Activated CD4-positive, alpha-beta T cell treated with anti-CD3 and anti-CD28 coated beads, Interleukin-2, amount 50 U/mL, for 48 hours (primary cell): ENCODE measurements at places on chromosomes 7 and 10.

- no peak for DNase-seq
Measured at GRCh38 chr10:22705527-22705926, 8.9 kb downstream of the PIP4K2A start.

DNA sequence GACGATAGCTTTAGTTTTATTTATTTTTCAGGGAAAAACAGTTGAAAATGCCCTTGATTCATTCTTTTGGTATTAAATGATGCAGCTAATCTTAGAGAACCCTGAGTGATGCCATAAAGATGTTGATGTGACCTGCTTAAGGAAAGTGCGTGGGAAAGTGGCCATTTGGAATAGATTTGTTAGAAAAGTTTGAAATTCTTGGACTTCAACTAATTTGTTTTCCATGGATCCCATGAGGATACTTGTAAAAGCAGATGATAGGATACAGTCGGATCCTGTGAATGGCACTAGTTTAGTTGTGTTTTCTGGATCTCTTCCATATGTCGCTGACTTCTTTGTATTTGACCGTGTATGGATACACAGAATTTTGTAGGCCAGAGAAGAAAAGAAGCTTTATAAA lies 69.0 kb downstream of the SEPTIN7 start:
- no peak for DNase-seq

- no peak for DNase-seq
Measured at GRCh38 chr7:21912931-21913780, 32.5 kb downstream of the CDCA7L start.

DNA sequence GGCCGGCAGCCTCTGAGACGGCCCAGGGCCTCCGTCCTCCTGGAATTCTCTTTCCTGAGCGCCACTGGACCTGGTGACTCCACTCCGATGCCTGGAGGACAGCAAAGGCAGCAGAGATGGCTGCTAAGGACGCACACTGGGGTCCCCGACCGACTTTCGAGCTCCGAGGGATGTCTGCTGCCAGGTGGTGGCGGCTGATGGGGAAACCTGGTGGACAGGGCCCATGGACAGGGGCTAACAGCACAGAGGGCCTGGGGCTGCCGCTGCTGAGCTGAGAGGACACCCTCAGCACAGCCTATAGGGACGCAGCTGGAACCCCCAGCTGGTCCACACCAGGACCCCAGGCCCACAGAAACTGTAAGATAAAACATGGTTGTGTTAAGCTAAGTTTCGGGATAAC lies 366.3 kb downstream of the DNAJB6 start:
- no peak for DNase-seq

DNA sequence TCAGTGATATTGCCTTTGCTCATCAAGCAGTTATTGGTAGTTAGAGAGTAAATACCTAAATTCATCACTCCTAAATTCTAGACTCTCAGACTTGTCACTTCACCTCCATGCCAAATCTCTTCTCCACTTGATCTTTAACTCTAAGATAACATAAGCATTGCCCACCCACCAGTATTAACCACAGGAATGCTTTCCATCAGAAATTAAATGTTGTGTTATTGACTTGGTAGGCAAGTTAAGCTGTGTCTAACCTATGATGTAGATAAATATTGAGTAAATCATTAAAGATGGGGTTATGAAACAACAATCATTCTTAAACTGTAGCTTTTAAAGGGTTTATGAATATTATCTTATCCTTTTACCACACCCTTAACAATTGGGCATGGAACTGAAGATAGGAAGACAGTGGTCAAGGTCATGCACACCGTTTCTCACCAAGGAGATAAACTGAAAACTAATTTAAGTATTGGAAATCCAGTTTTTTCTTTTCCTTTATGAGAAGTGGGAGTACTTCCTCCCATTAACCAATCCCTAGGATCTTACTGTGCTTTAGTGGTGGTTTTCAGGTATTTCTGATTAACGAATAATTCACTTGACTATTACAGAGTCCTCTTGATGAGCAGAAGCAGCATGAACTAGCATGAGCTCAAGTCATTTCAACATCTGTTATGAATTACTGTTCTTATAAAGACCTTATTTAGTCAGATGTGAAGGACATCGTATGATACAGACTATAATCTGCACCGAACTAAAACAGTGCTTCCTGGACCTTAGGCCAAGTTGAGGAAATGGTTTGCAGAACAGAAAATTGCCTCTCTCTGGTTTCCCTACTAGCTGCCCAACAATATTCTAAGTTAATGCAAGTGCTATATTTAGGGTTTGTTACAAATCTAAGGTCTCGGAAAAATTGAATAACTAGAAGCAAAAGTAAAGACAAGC lies 142.0 kb downstream of the LCOR start:
- DNase-seq: no peak

- DNase-seq: no peak
Measured at GRCh38 chr10:12637649-12638048, 288.3 kb downstream of the CAMK1D start.

DNA sequence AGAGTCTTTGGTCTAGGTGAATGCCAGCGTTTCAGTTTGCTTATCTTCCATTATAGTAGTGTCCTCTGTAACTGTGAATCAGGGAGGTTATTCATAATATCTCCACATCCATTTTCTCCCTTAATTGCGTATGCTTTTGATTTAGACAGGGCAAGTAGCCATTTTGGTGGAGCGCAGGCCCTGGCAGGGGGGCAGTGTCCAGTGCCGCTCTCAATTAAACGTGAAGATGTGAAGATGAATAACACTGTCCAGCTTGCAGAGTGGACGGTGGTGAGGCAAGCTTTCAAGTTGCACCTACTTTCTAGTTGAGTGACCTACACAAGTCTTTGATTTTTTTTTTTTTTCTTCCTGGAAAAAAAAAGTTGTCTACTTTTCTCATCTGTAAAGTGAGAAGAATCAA lies 4.5 kb downstream of the TSPAN14 start:
- DNase-seq: no peak

GRCh38 chr10:67612577-67613537 lies 83.1 kb downstream of the CTNNA3 start:
- peak; percentile 67 for DNase-seq

DNA sequence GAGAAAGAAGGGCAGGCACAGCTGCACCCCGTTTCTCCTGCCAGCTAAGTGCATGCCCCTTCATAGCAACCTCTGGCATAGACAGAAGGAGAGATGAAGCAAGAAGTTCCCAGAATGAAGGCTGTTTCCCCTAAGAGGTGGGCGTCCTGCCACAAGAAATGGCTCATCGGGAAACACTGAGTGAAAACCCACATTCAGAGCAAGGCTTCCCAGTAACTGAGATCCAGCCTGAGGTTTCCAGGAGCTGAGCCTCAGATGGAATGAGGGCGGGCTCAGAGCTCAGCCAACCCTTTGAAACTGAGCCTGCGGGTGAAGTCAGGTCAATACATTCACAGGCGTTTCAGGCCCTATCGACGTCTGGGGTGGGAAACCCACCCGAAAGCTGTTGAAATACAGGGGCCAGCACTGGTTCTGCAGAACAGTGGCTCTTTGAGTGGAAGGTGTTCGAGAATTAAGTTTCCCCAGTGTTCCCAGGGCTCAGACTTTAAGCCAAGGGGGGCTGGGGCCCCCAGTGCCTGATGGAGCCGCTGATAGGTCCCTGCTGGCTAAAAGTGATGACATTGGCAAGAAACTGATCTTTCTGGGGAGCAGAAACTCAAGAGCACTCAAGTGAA lies 510.2 kb downstream of the RPS24 start:
- peak; percentile 5 for DNase-seq

DNA sequence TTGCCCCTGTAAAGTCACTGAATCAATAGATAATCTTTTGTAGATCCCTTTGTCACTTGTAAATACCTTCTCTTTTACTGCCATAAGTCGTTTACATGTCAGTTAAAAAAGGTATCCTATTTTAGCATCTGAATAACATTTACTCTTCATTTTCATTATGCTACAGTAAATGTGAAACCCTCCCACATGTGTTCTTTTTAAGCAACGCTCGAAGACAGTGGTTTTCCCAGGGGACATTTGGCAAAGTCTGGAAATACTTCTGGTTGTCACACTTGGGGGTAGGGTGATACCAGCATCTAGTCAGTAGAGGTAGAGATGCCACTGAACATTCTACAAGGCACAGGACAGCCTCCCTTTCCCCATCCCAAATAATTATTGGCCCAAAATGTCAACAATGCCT lies 23.7 kb downstream of the ATAD1 start:
- DNase-seq: no peak

DNA sequence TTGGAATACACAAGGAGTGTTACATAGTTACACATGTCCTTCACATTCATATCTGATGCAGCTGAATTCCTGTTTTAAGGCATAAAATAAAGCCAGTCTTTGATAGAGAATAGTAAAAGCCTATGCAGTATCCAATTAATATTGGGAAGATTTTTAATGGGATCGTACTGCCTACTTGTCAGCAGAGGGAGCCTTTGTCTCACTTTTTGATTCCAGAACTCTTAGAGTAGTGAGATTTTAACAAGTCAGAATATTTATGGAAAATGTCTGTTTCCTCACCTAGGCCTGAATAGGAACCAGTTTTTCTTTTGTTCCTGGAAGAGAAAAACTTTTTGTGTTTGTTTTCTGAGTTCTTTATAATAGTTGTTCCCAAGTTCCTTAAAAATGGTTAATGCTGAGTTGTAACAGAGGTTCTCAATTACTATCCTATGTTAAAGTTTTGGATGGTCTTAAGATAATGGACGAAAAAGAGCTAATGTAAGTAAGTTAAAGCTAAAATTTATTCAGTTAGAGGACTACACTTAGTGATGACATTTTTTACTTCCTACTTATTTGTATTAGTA lies 114.0 kb downstream of the BBS9 start:
- no peak for DNase-seq

DNA sequence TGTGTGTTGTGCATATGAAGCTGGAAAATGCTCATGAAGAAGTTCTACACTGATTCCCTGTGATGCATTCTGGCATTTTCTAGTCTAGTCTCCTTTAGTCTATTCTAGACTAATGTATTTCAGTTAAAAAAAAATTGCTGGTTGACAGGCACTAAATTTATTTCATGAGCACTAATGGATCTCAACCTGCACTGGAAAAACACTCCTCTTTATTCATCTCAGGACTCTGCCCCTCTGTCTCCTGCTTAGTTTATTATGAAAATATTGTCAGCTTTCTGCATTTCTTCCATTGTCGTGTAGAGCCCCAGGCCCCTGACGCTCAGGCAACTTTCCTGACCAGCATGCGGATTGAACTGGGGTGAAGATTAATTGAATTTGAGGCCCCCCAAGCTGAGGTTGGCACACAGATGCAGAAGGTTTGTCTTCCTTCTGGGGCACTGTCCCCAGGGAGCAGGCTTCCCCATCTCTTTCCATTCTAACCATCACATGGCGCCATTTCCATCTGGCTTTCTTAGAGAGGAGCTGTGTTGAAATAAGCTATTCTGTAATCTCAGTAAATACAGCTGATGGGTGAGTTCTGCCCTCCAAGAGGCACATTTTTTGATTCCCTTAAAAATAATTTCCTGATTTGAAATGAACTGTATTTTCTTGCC lies 128.7 kb downstream of the INSYN2A start:
- no peak for DNase-seq

DNA sequence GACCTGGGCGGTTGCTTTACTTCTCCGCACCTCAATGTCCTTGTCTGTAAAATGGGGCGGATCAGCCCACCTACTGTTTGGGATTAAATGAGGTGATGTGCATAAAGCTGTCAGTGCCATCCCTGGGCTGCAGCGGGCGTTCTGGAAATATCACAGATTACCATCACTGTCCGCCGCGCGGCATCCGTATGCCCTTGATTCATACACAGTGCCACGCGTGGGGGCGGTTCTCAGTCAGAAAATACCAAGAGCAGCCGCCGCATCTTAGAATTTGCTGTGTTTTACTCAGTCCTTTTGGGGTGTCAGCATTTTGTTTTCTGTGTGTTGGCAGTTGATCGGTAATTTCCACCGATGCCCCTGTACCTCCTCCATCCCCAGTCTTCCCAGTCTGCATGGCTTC lies 338.8 kb downstream of the DPP6 start:
- DNase-seq: no peak

DNA sequence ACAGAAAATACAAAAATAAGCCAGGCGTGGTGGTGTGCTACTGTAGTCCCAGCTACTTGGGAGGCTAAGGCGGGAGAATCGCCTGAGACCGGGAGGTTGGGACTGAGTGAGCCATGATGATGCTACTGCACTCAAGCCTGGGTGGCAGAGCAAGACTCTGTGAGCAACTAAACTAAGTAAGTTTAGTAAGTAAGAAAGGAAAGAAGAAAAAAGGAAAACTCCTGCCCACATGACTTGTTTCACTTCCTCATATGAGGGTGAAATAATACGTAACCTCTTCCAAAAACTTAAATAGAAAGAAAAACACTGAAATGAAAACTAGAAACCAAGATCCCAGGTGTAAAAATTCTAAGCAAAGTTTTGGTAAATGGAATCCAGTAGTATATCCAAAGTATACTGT lies 79.6 kb downstream of the LARP4B start:
- no peak for DNase-seq

- no peak for DNase-seq
Measured at GRCh38 chr10:73959484-73960243, 38.3 kb upstream of the VCL start.

GRCh38 chr7:38539477-38540081 lies 91.6 kb downstream of the AMPH start:
- no peak for DNase-seq

GRCh38 chr7:48088559-48089045 lies 463 bp upstream of the UPP1 start:
- DNase-seq: no peak

DNA sequence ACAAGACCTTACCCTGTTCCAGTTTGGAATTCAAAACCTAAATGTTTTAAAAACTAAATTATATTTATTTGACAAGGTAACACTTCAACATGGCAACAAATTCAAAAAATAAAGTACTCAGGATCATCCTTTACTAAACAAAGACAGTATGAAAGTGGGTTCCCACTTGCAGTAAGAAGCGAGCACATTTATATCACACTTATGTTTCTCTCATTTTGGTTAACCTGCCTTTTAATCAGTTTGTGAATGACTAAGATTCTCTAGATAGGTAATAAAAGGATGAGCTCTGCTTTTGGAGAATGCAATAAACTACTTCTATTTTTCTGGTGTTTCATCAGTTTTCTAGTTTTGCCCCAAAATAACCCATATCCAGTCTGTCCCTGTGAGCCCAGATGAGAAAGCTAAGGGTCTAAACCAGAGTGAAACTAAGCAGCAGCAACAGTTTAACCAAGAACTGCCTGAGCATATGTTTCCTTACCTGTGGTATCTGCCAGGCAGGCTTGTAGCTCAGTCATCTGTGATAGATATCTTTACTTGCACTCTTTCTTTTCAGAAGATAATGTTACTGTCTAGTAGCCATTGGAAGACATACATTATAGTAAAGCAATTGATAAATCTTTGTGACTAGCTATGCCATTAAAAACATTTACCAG lies 64.1 kb downstream of the ABLIM1 start:
- DNase-seq: no peak

- DNase-seq: no peak
Measured at GRCh38 chr10:84606428-84606827, 278.0 kb downstream of the CCSER2 start.

DNA sequence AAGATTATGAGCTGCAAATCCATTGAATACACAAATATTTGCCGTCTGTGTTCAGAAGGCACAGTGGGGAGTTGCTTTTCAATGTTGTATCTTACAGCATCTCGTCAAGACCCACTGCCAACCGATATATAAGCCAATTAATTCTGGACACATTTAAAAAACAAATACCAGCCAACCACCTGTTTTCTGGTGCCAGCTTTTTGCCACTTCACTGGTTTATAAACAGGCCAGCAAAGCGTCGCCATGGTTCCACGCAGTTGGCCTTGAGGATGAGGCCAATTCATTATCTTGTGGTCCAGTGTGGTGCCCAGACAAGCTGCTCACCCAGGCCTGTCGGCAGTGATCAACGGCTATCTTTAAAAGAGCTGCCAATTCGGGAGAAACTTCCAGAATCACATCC lies 321.0 kb downstream of the TCERG1L start:
- DNase-seq: no peak

- DNase-seq: no peak
Measured at GRCh38 chr10:36515319-36515718, 610.1 kb upstream of the ANKRD30A start.
